NCI-H1092 (cell line): ENCODE measurements at places on chromosomes 1 and 21.

- DNase-seq = no peak
Observed at GRCh38 chr1:19819701-19820100, 4.6 kb upstream of the RNF186 start.

GRCh38 chr1:150578272-150579109, 919 bp downstream of the MCL1 start:
- DNase-seq = peak; percentile 67

- peak; percentile 38 for DNase-seq
Observed at GRCh38 chr1:87024936-87025540, 110.6 kb downstream of the HS2ST1 start.

DNA sequence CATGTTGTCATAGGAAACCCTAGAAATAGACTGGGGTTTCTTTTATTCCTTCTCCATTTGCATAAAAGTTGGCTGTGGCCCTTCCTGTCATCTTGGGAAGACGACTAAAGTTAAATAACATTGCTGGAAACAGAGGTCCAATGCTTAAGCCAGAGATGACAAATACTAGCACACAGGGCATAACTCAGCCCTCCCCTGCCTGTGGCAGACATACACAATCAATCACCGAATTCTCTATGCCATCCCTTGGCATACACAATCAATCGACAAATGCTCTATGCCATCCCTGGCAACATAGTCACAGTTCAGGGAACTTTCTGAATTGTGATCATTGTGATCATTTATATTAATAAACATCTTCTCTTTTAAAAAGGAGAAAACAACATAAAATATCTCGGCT, 229.4 kb downstream of the KAZN start:
- DNase-seq = no peak

DNA sequence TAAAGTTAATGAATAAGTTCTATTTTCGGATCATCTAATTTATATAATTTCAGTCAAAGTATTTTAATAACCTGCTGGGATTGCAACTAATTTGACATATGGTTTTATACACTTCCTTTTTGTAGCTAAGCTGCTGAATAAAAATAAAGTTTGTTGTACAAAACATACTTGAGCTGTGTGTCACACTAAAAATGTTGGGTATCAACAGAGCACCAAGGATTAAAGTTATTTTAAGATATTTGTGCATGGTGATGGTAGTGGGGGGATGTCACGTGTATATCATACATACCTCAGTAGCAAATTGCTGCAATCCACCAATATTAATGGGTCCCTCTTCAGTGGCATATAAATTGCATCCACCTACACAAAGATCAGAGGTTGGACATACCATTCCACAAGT, 199.6 kb downstream of the DPYD start:
- no peak for DNase-seq

- no peak for DNase-seq
Observed at GRCh38 chr1:200624679-200625335, 4.3 kb upstream of the KIF14 start.

DNA sequence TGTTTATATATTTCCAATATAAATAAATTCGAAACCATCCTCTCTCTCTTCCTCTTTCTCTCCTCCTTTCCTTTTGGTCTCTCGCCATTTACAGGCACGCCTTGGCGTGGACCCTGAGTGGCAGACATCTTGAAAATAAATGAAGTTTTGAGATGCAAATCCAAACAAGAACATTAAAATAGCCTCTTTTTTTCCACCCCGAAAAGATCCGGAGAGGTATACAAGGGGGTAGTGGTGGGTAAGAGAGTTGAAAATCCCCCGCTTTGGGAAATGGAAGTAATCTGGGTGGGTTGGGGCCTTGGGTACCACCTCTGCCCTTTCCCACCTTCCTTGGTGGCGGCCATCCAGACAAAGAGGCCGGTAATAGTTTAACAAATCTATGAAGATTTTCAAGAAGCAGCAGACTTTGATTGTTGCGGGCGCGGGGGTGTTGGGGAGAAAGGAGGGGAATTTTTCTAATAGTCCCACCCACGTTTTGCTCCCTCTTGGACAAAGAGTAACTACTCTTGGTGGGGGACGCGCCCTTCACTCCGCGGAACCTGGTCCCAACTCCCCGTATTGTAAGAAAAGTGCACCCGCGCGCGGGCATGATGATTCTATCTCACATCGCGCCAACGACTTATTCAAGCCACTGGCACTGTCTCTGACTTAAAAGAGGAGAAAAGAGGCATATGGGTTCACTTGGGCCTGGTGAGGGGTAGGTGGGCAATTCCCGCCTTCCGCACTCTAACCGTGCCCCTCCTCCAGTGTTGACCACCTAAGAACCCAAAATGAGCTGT, 4.0 kb upstream of the FOXD3 start:
- DNase-seq = no peak

- DNase-seq = no peak
Observed at GRCh38 chr1:203475012-203475981, at the start of gene PRELP. Gene PRELP (plus strand): TSS chr1:203475806. CDS start chr1:203483185, 7,379 bp downstream.

- no peak for DNase-seq
Observed at GRCh38 chr21:42286416-42286815, 28.8 kb downstream of the TFF3 start.

DNA sequence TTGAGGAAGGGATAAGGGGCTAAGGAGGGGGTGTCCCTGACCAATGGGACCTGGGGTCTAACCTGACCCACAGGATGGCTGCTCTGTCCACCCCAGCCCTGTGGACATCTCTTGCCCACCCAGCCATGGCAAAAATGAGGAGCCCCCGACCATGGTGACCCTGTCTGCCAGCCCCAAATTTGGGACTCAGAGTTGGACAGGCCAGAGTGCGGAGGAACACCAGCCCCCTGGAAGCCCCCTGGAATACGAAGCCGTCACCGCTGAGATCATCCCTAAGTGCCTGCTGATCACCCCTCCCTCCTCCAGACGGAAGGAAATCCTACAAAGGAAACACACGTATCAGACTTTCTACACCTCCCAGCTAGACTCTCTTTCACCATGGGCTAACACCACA, 119.3 kb downstream of the SIK1 start:
- DNase-seq = no peak

DNA sequence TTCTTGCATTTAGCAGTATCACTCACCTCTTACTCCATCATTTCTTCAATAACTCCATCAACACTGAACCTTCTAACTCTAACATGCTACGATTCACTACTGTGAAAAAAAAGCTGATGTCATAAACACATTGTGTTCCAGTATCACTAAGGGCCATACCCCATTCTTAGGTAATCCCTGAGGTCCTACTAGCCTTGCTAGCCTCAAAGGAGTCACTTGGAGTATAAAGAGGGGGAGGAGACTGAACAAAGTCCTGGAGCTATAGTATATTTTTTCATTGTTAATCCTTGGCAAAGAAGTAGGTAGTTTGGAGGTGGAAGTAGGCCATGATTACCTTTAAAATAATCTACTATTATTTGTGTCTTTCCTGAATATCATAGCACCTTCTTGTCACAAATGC, at the start of gene SLC44A5:
Gene SLC44A5 (minus strand): TSS at position 101 of the 400 bp plus-strand sequence. CDS start 69,667 bp downstream, outside the sequence.
- DNase-seq = no peak

DNA sequence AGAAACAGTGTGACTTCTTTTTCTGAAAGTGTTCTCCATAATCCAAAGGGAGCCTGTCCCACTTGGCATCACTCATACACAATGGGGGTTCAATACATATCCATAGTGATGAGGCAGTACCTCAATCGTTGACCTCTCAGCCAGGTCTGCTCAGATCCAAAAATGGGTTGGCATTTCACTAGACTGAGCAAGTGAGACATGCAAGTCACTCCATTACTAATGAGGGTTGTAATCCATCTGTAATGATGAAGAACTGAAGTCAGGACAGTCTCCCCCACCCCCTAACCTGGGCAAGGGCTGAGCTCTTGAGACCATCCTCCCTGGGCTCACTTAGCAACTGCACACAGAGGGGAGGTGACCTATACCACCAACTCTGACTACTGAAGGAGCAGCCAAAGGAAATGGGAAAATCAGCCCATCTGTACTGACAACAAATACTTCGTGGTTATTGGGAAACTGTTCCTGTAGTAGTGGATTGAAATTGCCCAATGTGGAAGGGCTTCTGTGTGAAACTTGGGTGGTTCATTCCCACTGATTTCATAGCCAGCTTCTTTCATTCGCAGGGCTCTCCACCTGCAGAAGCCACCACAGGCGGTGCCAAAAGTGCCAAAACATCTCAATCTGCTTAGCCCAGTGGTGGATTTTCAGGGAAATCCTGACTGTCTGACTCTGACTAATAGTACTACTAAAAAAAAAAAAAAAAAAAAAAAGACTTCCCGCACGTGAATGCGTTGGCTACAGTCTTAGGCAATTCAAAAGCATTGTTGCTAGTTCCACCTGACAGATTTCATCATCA, 5.0 kb downstream of the NGF start:
- no peak for DNase-seq

DNA sequence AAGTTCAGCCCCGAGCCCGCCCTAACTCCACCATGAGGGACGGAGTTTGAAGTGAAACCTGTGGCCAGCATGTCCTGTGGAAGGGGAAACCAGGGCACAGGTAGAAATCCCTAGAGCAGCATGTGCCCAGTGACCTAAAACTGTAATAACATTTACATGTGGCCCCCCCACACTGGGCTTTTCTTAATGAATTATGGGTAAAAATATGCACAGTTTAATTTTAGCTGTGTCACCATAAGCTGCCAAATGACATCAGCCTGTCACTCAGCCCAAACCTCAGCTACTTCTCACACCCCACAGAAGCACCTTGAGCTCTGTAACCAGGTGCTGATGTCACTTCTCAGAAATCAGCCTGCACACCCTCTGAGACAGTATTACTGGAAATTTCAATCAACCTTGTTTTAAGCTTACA, 50.0 kb upstream of the SLC19A1 start:
- DNase-seq = no peak

DNA sequence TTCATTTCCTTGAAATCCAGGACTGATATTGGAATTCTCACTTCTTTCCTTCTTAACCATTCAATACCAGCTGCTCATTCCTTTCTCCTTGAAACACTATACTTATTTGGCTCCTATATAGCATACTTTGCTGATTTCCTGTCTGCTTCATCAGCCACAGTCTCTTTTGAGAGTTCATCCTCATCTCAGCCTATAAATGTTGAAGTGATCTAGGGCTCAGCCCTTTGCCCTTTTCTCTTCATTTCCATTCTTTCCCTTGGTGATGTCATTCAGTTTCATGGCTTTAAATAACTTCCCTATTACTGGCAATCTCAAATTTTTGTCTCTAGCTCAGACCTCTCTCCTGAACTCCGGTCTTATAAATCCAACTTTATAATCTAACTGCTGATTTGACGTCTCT, 24.1 kb upstream of the RABGAP1L start:
- no peak for DNase-seq

- no peak for DNase-seq
Observed at GRCh38 chr1:39890273-39890672, 7.0 kb upstream of the TRIT1 start.

DNA sequence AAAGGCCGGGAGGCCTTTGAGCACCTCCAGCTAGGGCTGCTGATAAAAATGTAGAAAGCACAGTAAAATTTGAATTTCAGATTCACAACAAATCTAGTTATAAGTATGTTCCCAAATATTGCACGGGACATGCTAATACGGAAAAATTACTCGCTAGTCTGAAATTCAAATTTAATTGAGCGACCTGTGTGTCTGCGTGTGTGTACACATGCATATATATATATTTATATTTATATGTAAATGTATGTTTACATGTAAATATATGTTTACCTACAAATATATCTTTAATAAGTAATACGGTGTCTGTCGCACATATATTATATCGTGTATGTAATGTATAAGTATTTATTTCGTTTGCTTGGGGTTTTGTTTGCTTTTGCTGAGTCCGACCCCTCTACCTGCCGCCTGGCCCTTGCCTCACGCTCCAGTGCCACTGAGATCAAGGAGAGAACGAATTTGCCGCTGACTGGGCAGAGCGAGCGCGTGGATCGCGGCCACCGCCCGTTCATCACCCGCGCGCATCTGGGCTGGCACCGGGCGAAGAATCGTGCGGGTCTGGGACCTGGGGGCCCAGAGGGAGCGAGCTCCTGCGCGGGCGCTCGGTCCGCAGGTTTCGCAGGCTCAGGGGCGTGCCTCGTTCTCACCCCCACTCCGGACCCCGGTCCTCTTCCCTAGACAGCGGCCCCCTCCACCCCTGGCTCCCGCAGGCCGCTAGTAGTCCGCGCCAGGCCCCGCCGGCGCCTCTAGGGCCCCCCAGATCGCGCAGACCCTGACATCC, 534 bp upstream of the WRAP73 start:
- no peak for DNase-seq

GRCh38 chr1:185315445-185316071, 1.5 kb downstream of the IVNS1ABP start:
- peak; percentile 28 for DNase-seq

GRCh38 chr1:11946647-11947046, 12.1 kb downstream of the PLOD1 start:
- DNase-seq = no peak

- no peak for DNase-seq
Observed at GRCh38 chr1:4573526-4573925, 80.9 kb upstream of the AJAP1 start.

GRCh38 chr1:14946684-14947238, 206.8 kb upstream of the TMEM51 start:
- no peak for DNase-seq

GRCh38 chr1:195450794-195451193, 1157.4 kb downstream of the KCNT2 start:
- no peak for DNase-seq

GRCh38 chr1:151143986-151144385, 2.4 kb downstream of the SEMA6C start:
- no peak for DNase-seq

DNA sequence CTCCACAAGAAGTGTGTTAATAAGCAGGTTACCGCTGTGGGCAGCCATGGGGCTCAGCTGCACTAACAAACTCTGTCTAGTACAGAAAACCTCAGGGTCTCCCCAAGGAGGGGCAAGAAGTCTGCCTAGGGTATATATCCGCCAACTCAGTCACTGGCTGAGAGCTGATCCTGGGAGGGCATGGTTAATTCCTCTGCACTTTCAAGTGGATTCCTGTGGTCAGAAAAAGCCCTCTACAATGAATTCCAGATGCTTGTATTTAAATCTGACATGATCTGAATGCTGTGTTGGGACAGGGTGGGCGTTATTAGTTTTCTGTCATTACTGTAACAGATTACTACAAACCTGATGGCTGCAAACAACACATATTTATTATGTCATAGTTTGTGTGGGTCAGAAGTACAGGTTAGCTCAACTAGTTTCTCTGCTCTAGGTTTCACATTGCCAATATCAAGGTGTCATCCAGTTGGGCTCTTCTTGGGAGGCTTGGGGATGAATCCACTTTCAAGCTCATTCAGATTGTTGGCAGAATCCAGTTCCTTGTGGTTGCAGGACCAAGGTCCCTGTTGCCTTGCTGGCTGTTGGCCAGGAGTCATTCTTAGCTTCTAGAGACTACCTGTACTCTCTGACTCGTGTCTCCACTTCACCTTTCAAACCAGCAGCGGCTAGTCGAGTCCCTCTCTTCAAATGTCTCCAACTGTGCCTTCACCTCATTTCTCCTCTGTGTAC, 8.0 kb upstream of the SELE start:
- DNase-seq = no peak

DNA sequence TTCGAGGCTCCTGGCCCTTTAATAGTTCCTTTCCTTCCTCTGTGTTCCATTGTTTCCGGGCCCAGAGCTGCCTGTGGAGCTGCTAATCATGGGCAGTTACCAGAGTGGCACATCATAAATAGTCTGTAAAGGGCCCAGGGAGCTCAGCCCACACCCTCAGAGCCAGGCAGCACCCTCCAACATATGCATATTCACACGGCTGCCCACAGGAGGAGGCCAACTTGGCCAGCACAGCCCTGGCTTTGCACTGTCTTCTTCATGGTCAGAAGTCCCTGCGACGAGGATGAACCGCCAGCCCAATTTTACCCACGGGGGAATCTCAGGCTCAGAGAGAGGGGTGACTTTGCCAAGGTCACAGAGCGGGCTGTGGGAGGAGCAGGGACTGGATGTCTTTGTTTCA, 172.5 kb downstream of the TRABD2B start:
- no peak for DNase-seq

- DNase-seq = no peak
Observed at GRCh38 chr1:41420860-41421259, 59.6 kb downstream of the FOXO6 start.
